ENCODE measurements at places on chromosomes 4 and X.

DNA sequence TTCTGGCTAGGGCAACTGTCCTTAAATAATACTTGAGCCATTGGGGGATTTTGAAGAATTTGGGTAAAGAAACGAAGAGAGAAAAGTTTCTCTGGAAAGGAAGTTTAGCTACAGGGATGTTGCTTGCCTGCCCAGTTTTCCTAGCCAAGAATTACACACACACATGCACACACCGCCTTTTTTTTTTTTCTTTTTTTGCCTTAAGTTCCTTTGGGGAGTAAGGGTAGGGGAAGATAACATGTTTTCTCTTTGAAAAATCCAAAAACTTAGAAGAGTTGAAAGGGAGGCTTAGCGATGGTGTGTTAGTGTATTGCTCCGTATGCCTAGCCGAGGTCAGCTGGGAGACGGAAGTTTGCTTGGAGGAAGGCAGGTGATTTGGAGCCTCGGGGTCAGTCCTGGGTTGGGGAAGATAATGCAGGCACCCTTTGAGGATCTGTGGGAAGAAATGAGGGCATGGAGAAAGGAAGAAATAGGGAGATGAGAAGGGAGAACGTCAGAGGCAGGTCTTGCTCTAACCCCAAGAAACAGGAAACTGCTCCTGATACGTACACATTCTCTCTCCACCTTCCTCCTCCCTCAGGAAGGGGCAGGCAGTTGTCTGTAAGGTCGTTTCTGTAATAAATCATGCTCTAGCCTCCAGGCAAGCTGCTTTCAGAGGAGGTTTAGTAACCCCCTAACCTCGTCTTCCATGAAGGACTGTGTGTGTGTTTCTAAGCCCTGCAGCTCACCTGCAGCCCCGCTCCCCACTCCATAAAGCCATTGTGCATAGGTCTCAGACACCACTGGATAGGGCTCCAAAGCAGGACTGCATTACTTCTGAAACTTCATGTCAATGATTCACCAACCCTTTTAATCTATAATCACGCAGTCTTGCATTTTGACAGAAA, 10.5 kb downstream of the KLF3 start:
- no peak for DNase-seq

GRCh38 chr4:86543080-86543479, 51.0 kb upstream of the PTPN13 start:
- no peak for DNase-seq

GRCh38 chrX:132837126-132837525, 121.3 kb downstream of the HS6ST2 start:
- DNase-seq = no peak

DNA sequence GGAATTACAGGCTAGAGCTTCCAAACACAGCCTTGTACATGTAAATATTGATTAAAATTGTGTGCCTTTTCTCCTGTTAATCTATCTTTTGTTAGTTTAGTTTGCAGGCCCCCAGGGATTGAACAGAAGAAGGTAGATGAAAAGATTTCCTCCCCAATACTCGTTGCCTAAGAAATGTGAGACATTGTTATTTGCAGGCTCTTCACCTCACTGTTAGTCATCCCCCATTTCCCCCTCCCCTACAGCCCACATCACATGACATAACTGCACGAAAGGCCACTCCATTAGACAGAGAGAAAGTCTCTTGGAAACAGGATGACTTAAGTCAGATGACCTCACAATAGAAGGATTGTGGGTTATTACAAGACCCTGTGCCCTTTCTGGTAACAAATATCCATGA, 13.3 kb upstream of the MID1 start:
- no peak for DNase-seq

DNA sequence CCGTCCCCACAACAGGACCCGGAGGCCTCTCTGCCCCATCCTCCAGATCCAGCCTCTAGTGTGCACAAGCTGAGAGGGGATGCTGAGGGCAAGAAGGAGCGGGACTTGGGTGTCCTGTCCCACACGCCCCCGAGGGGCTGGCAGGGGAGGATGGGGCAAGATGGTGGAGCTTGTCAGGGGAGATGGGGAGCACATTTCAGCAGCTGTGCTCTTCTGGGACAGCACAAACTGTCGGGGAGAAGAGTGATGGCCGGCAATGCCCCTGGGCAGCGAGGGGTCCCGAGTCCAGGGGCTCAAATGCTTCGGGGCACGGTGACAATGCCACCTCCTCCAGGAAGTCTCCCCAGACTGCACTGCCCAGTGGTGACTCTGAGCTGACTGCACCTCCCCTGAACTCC, 134.5 kb downstream of the FAM53A start:
- DNase-seq = no peak

- DNase-seq = no peak
Measured at GRCh38 chr4:98608356-98608755, 50.1 kb downstream of the TSPAN5 start.

DNA sequence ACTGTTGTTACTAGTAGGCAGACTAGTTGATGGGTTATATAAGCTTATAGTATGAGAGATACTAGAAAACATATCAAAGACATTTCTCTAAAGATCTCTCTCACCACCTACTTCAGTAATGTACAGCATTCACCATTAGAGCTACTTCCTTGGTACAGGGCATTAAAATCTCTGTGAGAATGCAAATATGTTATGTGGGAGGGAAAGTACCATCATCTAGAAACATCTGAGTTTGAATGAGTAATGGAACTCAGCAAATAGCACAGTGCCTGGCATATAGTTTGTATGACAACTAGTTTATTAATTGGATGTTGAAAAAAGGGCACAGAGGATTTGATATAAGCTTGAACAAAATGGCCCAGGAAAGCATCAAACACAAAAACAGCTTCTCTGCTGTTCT, 211.1 kb downstream of the GLUD2 start:
- DNase-seq = no peak

DNA sequence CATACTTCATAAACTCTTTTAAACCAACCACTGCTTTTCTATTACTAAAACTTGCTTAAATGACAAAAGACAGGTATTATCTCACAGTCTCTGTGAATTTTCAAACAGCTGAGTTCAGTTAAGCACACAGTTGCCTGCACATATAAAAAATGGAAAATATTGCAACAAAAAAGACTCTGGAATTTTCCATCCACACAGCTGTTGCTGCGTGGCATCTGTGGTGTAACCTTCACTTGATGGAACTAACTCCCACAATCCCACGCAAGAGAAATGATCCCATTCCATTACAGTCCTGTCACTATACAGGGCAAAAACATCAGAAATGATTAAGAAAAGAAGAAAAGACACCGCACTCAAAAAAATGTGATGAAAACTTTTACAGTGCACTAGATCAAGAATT, 149.8 kb upstream of the TBL1X start:
- no peak for DNase-seq

DNA sequence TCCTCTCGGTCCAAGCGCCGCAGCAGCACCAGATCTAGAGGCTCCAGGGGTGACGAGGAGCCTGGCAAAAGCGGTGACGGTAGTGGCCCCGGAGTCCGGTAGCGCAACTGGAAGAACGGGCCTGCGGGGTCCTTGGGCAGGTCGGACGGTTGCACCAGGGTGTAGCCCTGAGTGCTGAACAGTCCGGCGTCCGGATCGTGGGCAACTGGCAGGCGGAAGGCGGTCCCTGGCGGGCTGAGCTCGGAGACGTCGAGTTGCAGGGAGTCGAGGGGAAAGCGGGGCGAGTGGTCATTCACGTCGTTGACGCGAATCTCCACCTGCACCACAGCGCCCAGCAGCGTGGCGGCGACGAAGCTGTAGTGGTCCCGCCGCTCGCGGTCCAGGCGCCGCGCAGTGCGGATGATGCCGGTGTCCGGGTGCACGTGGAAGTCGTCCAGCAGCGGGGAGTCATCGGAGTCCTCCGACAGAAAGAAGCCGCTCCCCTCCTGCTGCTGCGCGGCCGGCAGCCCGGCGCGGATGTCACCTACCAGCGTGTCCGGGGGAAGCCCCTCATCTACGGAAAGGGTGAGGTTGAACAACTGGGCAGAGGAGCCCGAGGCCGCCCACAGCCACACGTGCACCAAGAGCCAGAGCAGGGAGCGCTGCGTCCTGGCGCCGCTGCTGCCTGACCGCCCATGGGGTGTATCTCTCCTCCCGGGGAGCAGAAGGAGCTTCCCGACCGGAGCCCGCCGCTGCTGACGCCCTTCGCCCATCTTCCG, 837 bp downstream of the DCHS2 start:
- peak; percentile 35 for DNase-seq

- DNase-seq = no peak
Measured at GRCh38 chrX:97628807-97629596, 745.3 kb downstream of the RPA4 start.

- no peak for DNase-seq
Measured at GRCh38 chr4:114389070-114389685, 209.4 kb upstream of the UGT8 start.

- no peak for DNase-seq
Measured at GRCh38 chr4:138062929-138063328, 179.2 kb downstream of the SLC7A11 start.

DNA sequence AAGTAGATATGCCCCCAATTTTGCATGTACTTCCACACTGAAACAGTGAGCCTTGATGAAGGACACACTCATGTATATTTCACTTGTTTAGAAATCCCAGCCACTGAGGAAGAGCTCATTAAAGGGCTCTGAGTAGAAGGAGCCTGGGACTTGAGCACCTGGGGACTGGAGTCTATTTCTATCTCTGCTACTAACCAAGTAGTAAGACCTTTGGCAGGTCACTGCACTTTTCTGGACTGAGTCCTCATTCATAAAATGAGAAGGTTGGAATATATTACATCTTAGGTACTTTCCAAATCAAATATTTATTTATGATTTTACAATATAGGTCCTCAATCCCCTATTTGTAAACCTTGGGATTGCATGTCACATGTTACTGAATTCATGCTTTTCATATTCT, 78.2 kb upstream of the C4orf54 start:
- DNase-seq = no peak

Measured in activated naive CD8-positive, alpha-beta T cell treated with anti-CD3 and anti-CD28 coated beads for 36 hours (primary cell).